IMR-90 (cell line): ENCODE measurements at places on chromosomes 1 and 21. TPM values are rescaled to one million over a fixed set of nuclear protein-coding genes. Genes with fewer than 3 reads are reported as not detected.

The SERTAD4 gene
- total RNA-seq, result under 0.01 TPM in 2 replicates

The RNU1-2 gene
- under 0.01 TPM in 2 replicates for total RNA-seq

The NT5C1A gene
- not detected in 2 replicates for total RNA-seq

The KIF2C gene
- total RNA-seq, result 40.5 and 45.0 TPM in 2 replicates

The TTC39A gene
- total RNA-seq, result 0.28 and 0.72 TPM in 2 replicates

The LCE3D gene
- total RNA-seq, result not detected in 2 replicates

The TSPAN1 gene
- 0.18 TPM in 1 of 2 replicates, not detected in the other for total RNA-seq

The YIPF1 gene
- total RNA-seq, result 28.9 and 35.3 TPM in 2 replicates

The ODR4 gene
- 9.7 and 14.2 TPM in 2 replicates for total RNA-seq

The RHCE gene
- total RNA-seq, result 0.54 and 0.56 TPM in 2 replicates
